ENCODE measurements at places on chromosomes 3 and 15.

GRCh38 chr15:36447373-36447772, 132.1 kb upstream of the CDIN1 start:
- DNase-seq = no peak

DNA sequence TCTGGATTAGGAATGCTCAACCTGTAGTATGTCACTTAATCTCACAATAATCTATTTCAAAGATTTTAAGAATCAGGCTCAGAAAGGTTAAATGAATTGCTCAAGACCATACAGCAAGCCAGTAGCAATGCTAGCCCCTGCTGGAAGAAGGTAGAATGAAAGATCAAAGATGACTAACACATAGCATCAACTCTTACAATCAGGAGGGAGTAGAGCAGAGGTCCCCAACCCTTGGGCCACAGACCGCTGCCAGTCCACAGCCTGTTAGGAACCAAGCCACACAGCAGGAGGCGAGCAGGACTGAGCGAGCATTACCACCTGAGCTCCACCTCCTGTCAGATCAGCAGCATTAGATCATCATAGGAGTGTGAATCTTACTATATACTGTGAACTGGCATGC, 15.5 kb upstream of the GATM start:
- DNase-seq = no peak

DNA sequence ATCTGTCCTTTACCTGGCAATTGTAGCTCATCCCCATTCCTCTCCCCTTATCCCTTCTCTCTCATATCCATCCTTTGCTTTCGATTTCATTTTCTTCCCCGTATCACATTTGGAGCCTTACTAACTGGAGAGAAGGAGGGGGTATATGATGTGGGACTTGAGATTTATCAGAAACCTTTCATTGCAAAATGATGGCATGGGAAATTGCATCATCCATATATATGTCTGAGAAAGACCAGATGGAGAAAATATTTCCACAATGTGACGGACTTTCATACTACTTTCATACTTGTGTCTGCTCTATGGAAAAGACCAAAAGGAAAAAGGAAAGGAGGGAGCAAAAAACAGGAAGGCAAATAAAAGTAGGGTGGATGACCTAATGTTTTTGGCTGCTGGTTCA, 675.2 kb downstream of the AGBL1 start:
- no peak for DNase-seq

DNA sequence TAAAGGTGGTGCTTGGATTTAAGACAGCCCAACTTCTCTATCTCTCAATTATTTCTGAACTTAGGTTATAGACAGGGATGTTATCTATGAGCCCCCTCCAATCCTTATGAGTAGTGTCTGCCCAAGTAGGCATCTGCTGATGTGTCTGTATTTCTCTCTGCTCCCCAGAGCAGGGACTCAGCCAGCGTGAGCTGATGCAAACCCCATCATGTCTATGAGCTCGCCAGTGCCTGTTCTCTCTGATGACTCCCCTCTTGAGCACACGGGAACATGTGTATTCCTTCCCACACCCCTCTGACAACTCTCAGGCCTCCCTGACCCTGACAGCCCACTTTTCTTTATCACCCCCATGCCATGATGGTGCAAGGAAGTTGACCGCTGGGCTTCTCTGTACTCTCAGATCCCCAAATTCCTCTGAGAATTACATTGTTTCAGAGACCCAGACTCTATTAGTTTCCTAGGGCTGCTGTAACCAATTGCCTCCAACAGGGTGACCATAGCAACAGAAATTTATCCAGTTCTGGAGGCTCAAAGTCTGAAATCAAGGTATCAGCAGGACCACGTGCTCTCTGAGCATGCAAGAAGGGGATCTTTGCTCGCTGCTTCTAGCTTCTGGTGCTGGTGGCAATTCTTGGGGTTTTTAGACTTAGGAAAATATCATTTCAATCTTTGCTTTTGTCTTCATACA, 73.5 kb upstream of the ST8SIA2 start:
- DNase-seq = no peak

- DNase-seq = no peak
Observed at GRCh38 chr3:63295806-63296205, 17.7 kb downstream of the SYNPR start.
